ENCODE measurements at places on chromosomes 13 and 19.
A peak's percentile ranks its signal among the peaks of the same experiment; 100 is the strongest.

GRCh38 chr13:84776593-84776992, 894.3 kb upstream of the SLITRK1 start:
- no peak for DNase-seq

- DNase-seq, result no peak
Observed at GRCh38 chr19:41682437-41682836, 5.6 kb downstream of the CEACAM7 start.

DNA sequence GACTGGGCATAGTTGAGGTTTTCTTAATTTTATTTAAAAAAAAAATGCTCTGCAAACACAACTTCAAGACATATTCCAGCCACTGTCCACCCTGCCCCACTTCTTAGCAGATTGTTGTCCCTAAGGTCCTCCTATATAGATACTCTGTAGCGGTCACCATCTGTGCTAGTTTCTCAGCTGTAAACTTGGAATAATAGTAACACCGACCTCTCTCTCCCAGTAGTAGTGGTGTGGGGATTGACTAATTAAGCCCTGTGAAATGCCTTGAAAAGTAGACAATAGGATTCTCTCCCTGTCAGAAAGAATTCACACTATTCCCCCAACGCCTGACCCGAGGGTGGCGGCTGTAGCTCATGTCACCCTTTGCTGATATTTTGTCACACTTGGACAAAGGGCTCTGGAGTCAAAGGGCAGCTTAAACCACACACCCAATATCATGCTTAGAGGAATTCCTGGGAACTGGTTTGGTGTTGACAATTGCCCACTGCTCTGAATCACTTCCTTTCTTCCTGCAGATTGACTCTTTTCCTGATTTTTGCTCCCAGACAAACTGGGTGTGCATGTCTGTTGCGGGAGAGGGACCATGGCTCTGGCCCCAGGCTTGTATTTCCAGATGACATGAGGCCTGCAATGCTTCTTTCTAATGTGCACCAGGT, 9.2 kb upstream of the SERP2 start:
- no peak for DNase-seq

DNA sequence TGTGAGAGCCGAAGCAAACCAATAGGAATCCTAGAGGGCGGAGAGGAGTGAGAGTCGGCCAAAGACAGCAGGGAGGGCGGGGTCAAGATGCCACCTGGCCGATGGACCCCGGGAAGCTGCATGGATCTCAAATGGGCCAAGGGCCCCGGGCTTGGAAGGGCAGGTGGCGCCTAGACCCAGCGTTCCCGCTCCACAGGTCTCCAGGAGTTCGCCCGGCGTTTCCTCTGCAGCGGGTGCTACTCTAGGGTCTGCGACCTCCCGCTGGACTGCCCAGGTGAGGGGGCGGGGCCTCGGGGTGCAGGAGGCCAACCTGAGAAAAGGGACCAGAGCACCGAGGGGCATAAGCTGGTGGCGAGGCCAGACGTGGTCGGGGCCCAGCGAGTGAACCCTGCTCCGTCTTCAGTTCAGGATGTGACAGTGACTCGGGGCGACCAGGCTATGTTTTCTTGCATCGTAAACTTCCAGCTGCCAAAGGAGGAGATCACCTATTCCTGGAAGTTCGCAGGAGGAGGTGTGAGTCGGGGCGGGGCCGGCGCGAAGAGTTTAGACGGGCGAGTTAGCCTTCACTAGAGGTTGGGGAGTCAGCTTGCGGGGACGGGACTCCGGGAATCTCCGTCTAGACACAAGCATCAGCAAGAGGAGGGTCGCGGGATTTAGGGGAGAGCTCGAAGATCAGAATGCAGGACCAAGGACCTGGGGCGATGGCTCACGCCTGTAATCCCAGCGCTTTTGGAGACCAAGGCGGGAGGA, 9.9 kb downstream of the SPACA6 start:
- no peak for DNase-seq

DNA sequence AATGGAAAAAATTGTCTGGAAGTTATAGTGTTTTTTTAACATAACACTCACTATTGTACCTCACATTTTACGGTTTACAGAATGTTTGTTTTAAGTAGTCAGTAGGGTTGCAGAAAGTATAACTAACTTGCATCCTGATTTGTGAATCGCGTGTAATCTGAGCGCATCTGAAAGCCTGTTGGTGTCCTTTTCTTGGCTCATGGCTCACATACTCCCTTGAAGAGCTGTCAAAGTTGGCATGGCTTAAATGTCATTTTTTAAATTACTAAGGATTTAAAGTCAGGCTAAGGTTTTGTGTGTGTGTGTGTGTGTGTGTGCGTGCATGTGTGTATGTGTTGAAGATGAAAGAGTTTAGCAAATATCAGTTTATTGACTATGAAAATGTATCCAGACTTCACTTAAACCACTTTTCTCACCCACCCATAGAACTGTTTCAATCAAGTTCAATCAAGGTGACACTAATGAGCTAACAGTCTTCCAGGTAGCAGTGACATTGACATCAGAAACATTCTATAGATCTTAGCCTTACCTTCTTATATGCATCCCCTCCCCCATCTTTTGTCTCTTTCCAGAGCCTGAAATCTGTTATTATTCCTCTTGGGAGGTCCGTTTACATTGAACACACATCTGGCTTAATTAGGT, 480.4 kb upstream of the SGCG start:
- no peak for DNase-seq

DNA sequence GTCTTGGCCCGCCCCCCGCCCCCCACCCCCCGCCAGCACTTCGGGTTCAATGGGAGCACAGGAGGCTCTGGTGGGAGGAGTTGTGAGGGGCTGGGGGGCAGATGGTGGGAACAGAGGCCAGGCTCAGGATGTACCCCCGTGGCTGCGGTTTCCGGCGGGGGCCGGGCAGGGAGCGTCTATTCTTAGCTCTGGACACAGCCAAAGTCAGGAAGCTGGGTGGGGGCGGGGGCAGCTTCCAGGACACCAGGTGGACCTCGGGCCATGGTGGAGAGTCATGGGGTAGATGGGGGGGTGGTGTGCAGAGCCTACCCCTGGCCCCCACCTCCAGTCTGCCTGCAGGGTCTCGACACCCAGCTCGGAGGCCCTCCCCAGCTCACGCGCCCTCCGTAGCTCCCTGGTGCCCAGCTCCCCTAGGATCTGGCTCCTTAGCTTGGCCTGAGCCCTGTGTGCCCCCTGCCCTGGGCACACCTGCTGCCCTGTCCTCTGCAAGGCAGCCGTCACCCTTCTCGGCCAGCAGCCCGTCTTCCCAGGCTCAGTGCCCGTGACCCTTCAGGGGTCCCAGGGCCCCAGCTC, 2.2 kb upstream of the TBXA2R start:
- DNase-seq, result no peak

GRCh38 chr13:34162544-34162933, 344.6 kb downstream of the RFC3 start:
- DNase-seq, result no peak

DNA sequence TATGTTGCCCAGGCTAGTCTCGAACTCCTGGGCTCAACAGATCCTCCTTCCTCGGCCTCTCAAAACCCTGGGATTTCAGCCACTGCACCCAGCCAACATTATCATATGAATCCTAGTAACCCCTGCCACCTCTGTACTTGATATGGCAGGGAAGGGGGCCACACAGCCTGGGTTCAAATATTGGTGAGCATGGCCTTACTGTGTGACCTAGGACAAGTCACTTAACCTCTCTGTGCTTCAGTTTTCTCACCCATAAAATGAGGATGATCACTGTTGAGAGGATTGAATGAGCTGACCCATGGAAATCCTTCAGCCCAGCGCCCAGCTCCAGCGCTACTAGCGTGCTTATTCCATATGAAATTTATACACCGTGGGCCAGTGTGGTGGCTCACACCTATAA, 3.6 kb upstream of the COMP start:
- no peak for DNase-seq

GRCh38 chr13:28440774-28441504, 54.0 kb downstream of the FLT1 start:
- DNase-seq, result no peak

DNA sequence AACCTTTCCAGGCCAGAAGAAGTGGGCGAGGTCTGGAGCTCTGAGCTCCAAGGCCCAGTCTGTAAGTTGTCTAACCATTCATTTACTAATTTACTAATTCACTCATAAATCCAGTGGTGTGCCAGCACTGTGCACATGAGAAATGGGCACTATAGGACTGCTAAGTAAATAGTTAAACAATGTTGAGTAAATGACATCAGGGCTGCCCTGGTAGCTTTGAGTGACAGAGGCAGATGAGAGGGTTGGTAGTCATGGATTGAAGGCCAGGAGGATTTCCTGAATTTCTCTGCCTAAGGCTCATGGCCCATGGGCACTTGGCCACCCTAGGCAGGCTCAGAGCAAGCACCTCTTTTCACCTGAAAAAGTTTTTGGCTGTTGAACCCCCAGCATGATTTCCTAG, 216.9 kb upstream of the RXFP2 start:
- no peak for DNase-seq

- no peak for DNase-seq
Observed at GRCh38 chr19:31385744-31386143, 36.5 kb upstream of the TSHZ3 start.

GRCh38 chr13:70390064-70390463, 281.8 kb upstream of the KLHL1 start:
- DNase-seq, result no peak

DNA sequence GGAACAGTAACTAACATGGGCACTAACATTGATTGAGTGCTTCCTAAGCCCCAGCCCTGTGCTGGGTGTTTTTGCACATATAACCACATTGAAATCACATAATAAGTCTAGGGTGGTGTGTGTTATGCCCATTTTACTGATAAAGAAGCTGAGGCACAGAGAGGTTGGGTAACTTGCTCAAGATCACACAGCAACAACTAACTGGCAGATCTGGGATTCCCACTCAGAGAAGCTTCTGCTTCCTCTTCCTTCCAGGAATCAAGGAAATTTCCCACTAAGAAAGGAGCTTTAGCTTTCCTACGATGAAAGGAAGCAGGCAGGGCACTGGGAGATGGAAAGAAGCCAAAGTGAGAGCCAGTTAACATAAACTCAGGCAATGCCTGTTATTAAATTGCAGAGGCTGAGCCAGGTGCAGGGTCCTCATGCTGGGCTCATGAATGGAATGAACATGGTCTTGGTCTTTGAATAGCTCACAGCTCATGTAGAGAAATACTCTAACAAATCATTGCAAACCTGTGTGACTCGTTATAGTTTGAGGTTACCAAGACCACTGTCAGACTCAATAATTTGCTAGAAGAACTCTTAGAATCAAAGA, 10.1 kb downstream of the SSC5D start:
- DNase-seq, result no peak

DNA sequence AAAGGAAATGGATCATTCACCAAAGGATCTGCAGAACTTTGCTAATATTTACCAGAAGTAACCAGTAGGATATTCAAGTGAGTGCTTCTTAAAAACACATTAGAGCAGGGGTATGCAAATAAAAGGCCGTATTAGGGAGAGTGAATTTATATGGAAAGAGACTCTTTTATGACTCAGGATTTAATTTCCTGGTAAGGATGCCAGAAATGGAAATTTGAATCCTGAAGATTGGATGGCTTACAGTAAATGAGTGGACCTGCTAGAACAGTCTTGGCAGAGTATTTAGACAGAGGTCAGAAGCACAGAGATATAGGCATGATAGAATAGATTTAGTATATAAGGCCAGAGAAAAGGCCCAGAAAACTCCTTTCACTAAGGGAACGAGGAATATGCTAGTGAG, 201.6 kb downstream of the SLITRK5 start:
- no peak for DNase-seq

DNA sequence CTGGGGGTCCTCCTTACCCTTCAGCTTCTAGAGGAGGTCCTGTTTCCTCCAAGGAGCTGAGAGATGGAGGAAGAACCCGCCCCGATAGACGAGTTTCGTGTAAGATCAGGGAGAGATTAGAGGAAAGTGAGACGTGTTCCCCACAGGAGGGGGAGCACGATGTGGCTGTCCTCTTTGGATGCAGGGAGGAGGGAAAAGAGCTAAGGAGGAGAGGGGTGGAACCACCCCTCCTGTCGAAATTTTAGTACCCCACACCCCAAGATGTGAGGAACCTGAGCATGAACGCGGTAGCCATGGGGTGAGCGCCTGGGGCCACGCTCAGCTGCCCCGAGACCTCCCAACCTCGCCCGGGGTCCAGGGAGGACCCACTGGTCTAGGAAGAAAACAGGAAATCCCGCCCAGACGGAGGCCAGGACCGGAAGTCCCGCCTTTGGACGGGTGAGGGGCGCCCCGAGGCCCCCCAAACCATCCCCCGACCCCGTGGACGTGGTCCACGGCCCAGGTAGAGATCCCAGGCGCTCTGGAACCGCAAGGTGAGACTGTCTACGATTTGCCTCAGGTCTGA, 1.2 kb downstream of the AKT1S1 start:
- DNase-seq, result peak; percentile 58

DNA sequence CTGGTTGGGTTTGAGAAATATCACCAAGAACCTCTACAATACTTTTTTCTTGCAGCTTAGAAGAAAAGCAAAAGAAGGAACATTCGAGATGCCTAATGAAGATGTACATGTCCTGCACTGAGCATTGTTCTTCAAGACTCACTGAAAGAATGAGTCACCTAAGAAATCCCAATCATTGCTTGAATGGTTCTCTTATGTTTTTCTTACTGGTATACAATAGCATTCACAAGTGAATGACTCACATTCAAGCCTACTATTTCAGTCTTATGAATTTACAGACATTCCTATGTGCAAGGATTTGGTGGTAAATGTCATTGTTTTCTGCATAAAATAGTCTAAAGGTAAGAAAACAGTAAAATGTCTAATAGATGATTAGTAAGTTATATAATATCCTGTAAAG, 594.6 kb downstream of the PCDH9 start:
- DNase-seq, result no peak

DNA sequence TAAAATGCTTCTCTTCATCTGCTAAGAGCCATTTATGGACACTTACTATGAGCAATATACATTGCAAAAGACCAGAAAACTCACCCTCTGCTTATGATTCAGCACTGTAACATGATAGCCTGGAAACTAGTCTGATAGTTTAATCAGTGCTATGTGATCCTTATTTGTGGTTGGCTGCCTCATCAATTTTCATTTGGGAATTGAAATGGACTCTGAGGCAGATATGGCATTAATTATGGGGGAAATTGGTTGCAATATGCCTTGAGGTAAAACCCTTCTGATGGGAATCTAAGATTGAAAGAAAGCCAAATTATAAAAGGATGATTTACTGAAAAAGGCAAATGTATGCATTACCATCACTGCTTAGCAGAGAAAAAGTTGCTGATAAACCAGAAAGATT, 33.5 kb downstream of the FAM216B start:
- no peak for DNase-seq

- DNase-seq, result no peak
Observed at GRCh38 chr13:31090096-31090495, 71.6 kb downstream of the HSPH1 start.

DNA sequence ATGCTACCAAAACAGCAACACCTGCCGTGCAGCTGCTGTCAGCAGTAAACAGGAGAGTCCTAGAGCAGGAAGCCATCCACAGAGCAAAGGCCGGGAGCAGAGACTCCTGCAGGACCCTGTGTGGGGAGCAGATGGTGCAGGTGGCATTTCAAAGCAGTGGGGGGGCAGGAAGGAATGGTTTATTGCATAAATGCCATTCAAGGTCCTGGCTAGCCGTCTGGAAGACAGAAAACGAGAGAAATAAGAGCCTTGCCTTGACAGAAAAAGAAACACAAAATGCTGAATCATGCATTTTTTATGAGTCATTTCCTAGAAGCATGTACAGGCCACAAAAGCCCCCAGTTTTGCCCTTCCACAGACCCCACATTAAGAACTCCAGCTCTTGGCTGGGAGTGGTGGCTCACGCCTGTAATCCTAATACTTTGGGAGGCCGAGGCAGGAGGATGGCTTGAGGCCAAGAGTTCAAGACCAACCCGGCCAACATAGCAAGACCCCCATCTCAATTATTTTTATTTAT, 5.4 kb downstream of the RSPH6A start:
- no peak for DNase-seq

GRCh38 chr13:25753976-25754375, 297.8 kb downstream of the SHISA2 start:
- DNase-seq, result no peak

- DNase-seq, result no peak
Observed at GRCh38 chr19:12331211-12331941, 2.1 kb downstream of the ZNF563 start.
